Activated CD4-positive, alpha-beta T cell treated with anti-CD3 and anti-CD28 coated beads for 24 hours (primary cell): ENCODE measurements at places on chromosomes 1 and 21.

DNA sequence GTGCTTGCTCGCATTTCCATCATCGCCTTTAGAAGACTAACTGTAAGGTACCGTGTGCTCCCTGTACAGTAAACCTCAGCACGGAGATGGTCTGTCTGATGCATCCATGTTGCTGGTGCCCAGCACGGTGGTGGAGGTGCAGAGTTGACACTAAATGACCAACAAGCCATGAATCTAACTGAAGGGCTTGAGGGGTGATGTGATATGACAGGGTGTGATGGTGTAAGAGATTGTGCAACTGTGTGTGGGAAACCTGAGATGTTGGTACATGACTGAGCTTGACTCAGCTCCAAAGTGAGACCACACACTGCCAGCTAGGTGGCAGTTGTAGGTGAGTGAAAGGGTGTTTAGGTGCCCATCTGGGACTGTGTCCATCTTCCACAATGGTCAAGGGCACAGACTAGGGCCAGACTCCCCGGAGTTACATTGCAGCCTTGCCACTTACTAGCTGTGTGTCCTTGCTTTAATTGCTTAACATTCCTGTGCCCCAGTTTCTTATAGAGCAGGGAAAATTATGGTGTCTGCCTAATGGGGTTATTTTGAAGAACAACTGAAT, 21.4 kb downstream of the SLC2A1 start:
- no peak for DNase-seq

DNA sequence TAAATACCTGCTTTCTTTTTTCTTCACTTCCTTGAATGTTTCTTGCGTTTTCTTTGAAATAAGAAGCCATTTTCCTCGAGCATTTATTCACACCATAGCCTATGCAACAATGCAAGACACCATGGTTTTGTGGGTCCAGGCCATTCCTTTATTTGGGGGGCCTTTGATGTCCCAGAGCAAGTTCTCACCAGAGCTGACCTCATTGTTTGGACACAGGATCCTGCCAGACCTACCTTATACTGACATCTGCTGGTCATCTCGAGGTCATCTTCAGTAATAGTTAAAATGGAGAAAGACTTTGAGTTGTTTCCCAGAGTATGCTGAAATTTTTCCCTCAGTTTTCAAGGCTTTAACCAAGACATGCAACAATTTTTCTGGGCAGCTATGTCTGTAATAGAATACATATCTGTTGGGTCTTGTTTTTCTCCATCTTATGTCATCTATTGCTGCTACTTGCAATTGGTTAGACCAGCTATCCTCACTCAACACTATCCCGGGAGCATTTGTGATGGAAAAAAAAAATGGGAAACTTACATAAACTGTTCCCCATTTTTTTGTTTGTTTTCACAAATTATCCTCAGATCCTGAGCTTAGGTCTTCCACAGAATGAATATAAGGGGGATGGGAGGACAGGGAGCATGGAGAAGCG, 34.0 kb upstream of the BACE2 start:
- no peak for DNase-seq

GRCh38 chr21:34270411-34270810, 93.4 kb upstream of the KCNE2 start:
- DNase-seq: no peak

GRCh38 chr1:216221260-216221700, 202.0 kb downstream of the USH2A start:
- no peak for DNase-seq

DNA sequence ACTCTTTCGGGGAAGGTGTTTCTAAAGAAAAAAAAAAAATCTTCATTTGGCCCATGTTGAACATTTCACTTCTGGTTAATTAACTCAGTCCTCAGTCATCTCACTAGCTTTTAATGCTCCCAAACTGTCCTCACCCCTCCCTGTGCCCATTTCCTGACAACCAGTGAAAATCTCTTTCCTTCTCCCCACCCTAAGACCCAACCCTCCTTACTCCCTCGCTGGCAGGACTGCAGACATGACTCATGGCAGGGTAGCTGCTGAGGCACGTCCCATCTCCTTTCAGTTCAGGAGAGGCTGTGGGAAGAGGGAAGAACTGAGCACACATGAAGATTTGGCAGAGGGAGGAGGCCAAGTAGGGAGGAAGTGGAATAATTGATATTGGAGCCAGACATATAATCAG, 12.6 kb downstream of the PKP1 start:
- no peak for DNase-seq

DNA sequence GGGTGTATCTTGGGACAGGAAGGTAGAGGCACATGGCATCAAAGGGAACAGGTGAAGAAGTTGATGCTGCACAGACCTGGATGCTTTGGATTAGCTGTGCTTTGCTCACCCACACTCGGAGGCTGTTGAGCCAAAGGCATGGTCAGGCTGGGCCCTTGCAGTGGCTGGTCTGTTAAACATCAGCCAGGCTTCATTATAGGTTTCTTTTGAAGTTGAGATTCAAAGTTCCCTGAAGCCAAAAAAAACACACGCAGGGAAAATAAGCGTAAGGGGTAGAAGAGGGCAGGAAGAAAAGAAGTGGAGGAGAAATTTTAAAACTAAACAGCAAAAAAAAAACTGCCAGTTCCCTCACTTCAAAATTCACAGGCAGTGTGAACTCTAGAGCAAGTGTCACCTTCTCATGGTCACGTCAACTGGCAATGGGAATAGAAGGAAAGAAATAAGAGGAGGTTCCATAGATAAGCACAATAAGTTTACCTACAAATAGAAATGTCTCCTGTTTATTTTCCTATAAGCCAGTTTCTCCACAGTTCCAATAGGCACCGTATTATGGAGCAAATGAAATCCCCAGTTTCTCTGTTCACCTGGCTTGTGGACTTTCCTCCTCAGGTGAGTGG, 139.5 kb downstream of the PAPPA2 start:
- DNase-seq: no peak

GRCh38 chr1:47576758-47577115, 138.9 kb downstream of the FOXD2 start:
- no peak for DNase-seq

DNA sequence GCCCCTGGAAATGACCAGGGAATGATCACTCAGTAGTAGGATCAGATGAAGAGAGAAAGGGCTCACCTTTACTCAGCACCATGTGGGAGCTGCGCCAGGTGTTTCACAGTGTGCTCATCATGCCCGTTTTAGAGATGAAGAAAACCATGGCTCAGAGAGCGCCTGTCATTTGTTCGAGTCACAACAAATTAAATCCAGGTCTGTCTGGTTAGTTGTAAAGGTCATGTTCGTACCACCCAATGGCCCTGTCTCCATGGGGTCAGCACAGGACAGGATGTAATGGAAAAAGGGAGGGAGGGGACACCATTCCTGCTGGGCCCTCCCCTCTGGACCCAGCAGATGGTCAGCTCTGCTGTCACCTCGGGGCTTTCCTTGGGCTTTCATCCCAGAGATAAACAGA, 15.2 kb downstream of the KIRREL1 start:
- no peak for DNase-seq

DNA sequence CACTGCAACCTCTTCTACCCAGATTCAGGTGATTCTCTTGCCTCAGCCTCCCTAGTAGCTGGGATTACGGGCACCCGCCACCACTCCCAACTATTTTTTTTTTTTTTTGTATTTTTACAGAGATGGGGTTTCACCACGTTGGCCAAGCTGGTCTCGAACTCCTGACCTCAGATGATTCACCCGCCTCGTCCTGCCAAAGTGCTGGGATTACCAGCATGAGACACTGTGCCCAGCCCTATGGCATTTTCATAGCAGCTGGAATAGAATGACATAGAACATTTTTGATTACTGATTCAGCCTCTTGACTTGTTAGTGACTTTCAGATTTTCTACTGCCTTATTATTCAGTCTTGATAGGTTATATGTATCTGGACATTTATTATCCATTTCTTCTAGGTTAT, 1046.2 kb downstream of the AMY1C start:
- no peak for DNase-seq

GRCh38 chr21:33811167-33812010, 104.2 kb downstream of the ATP5PO start:
- no peak for DNase-seq

- no peak for DNase-seq
Observed at GRCh38 chr1:2113620-2114135, 63.5 kb downstream of the PRKCZ start.

DNA sequence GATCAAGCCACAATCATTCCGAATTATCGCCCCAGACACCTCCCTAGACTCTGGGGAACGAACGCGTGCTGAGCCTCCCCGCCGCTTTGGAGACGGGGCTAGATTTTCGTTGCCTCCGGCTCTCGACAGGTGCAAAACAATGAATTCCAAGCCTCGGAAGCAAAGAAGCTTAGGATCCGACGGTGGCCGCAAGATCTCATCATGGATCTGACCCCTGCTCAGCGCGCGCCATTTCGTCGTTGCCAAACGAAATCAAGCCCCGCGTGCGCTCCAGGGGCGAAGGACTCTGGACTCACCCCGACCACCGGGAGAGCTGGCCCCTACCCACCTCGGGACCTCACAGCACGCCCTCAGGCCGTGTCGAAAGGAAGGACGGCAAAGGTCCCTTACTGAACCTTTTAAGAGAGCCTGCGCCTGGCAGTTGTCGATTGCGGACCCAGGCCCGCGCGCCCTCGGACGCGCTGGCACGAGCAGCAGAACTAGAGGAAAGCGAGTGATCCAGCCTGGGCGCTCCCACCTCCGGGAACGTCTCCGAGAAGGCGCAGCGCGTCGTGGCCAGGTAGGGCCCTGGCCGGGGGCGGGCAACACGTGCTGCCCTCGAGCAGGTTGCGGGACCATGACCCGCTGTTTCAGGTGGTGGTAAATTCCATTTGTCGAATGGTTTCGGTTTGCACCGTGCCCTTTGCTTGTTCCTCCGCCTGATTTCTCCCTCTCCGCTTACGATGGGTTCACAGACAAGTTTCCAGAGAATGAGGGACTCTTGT, 1.6 kb upstream of the RUNX3 start:
- no peak for DNase-seq

GRCh38 chr1:101406681-101407080, 169.9 kb downstream of the S1PR1 start:
- no peak for DNase-seq

DNA sequence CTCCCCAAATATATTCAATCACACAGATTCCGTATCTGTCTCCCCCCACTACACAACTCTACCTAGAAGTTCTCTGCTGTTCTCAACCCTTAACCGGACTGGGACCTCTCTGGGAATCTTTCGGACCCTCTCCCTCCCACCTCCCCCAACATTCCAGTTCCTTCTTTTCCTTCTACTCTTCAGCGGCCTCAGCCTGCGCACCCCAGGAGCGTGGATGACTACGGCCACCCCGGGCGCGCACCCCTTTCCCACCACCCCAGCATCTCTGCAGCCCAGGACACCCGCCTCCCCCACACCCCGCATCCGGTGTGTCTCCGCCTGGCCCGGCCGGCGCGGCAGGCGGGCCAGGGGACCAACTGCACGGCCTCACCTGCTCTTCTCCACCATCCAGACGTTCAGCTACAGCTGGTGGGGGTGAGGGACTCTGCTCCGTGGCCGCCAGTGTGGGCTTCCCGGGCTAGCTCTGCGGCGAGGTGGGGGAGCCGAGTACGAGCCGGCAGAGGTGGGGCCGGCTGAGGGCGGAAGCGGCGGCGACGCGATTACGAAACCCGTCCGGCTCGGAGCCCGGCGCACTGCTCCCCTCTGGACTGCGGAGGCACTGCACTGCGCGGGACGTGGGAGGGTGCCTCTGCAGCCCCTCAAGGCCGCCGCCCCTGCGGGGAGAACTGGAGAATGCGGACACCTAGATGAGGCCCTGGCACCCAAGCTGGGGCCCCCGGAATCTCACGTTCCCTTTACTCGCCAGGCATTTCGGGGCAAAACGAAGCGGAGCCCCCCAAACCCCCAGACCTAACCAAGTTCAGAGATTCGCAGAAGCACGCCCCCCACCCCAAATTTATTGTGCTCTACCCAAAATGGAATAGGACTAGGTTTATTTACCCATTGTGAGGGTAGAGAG, at the start of gene CDC42SE1:
TSS of gene CDC42SE1 (minus strand) at position 514 of the 898 bp plus-strand sequence. CDS start 3,892 bp downstream, outside the sequence.
- peak; percentile 70 for DNase-seq

- no peak for DNase-seq
Observed at GRCh38 chr21:32977216-32977615, 48.5 kb upstream of the OLIG2 start.

DNA sequence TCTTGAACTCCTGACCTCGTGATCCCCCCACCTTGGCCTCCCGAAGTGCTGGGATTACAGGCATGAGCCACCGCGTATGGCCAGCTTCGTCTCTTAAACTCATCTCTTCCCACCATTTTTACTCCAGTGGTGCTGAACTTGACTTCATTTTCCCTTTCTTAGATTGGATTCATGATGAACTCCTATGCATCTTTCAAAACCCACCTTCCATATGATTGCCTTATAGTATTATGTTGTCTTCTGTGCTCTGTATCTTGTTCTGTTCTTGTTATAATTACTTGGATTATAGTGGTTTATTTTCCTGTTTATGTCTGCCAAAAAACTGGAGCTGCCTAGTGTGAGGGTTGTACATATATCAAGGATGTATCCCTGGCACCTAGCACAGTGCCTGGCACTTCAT, 110.8 kb upstream of the GADD45A start:
- DNase-seq: no peak

DNA sequence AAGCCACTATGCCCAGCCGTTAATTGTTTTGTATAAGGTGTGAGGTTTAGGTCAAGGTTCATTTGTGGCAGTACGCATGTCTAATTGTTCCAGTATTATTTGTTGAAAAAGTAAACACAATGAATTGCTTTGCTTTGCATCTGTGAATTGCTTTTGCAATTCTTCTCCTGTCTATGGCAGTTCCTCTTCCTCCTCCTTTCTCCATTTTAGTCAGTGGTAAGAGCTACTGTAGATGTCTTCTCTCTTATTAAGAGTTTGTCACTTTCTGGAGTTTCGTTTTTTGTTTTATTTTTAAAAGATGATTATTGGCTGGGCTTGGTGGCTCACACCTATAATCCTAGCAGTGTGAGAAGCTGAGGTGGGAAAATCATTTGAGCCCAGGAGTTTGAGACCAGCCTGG, 29.2 kb downstream of the C1orf185 start:
- DNase-seq: no peak

- no peak for DNase-seq
Observed at GRCh38 chr1:171744986-171745385, 3.1 kb upstream of the VAMP4 start.

GRCh38 chr1:46583494-46583893, 20.6 kb downstream of the MKNK1 start:
- DNase-seq: no peak

- DNase-seq: no peak
Observed at GRCh38 chr1:47707503-47707902, 269.7 kb downstream of the FOXD2 start.

GRCh38 chr1:82810601-82811000, 1009.9 kb downstream of the ADGRL2 start:
- no peak for DNase-seq
